ENCODE measurements at places on chromosomes 3 and 15.
A peak's percentile ranks its signal among the peaks of the same experiment; 100 is the strongest.

- no peak for DNase-seq
Measured at GRCh38 chr3:194579091-194579606, 54.1 kb downstream of the TMEM44 start.

- no peak for DNase-seq
Measured at GRCh38 chr15:96332637-96333121, 2.2 kb downstream of the NR2F2 start.

DNA sequence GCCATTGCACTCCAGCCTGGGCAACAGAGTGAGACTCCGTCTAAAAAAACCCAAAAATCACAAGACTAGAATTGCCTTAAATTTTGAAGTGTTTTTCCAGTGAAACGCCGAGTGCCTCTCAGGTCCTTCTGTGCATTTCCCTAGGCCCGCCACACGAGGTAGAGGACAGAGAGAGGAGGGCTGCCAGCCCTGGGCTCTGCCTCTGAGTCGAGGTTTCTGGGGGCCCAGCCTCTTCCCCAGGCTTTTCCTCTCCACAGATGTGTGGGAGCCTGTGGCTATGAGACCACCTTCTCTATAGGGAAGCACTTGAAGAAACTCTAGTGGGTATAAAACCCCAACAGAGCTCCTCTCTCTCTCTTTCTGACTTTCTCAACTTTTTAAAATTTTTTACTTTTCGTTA is 10.9 kb upstream of the EHD4 start:
- DNase-seq, result no peak

DNA sequence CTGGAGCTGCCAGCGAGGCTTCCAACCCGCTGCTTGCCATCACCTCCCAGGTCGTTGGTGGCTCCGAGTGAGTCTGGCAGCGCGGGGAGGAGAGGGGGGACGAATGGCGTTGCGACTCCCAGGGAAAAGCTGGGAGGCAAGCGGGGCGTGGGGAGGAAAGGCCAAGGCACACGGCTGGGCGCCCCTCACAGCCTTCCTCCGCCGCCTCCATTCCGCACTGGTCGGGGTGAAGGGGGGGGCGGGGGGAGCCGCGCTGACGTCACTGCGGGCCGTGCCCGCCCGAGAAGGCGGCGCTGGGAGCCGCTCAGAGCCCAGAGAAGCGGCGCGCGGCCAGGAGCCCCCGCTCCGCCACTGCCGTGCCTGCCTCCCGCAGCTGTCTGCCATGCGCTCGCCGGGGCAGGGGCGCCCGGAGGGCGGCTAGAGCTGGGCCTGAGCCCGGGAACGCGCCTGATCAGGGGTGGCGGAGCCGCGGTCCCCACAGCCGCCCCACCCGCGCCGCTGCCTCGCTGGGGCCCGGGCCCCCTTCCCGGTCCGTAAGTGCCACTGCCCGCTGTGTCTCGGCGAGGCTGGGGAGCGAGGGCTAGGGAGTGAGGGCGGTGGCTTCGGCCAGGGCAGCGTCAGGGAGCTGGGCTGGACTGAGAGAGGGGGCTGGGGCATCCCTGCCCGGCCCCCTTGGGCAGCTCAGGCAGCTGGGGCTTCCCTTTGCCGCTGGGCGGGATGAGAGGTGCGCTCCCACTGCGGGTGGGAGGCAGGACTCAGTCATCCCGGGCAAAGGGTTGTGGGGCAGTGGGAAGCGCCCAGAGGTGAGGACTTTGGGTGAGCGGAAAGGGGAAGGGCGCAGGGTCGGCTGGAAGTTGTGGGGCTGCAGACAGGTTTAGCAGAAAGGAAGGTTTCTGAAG is 27.8 kb upstream of the POLG start:
- peak; percentile 23 for DNase-seq

GRCh38 chr3:66335671-66336070 is 114.9 kb downstream of the SLC25A26 start:
- DNase-seq, result no peak

DNA sequence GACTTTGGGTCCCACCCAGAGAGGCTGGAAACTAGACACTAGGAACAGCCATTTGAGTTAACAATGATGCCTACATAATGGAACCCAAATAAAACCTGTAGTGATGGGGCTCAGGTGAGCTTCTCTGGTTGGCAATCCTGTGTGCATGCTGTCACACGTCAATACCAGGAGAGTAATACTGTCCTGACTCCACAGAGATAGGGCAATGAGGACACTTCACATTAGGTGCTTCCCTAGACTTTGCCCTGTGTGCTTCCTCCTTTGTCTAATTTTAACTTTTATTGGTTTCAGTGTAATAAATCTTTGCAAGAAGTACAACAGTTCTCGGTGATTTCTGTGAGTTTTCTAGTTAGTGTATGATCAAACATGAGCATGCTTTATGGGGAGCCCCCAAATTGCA is 281.8 kb upstream of the ARRDC4 start:
- no peak for DNase-seq

GRCh38 chr15:84634228-84634837 is 19.8 kb downstream of the WDR73 start:
- DNase-seq, result peak; percentile 22

DNA sequence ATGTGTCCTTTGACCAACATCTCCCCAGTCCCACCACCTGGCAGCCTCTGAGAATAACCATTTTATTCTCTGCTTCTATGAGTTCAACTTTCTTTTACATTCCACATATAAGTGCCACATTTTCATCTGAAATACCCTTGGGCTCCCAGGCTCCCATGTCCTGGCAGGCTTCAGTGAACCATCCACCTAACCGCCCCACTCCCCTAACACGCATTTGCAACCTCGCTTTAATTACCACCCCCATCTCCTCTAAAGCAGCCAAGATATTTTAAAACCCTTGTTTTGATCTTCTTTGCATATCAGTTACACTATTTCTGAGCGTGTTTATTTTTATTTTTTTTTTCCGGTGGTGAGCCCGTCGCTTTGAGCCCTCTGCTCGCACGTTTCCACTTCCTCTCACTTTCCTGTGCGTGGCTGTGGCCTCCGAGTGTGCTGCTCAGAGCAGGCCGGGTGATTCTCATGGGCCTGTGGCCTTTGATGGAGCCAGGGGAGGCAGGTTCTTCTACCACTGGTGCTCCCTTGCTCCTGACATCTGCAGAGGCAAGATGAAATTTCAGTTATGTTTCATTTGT is 195.4 kb upstream of the LPP start:
- DNase-seq, result peak; percentile 63

DNA sequence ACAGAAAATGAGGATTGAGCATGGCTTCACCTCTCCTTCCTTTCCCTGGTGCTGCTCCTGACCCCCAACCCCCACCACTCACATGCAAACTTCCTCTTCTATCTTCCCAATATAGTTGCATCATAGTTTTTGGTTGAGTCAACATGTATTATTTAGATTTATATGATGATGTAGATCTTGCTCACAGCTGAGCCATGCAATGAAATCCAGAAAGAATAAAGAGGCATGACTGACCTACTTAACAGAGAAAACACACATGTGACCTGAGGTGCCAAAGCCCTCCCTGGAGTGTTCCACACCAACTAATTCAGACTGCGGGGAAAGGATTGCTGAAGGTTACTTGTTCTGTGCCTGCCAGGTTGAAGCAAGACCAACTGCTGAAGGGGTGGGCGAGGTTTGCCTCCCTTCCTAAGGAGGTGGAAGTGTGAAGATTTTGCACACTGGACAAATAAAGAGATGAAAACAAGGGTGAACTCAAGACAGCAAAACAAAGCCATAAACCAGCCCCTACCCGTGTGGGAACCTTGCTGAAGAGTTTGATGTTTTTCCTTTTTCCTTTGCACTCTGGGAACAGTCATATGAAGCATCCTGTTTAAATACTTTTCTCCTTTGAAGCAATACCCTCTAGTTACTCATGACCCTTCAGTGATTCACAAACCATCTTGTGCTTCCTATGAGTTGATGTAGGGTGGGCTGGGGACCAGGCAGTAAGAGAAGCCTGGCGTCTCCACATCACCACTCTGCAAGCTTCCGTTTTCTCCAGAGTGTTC is 155.2 kb upstream of the UBE2E1 start:
- peak; percentile 25 for DNase-seq

DNA sequence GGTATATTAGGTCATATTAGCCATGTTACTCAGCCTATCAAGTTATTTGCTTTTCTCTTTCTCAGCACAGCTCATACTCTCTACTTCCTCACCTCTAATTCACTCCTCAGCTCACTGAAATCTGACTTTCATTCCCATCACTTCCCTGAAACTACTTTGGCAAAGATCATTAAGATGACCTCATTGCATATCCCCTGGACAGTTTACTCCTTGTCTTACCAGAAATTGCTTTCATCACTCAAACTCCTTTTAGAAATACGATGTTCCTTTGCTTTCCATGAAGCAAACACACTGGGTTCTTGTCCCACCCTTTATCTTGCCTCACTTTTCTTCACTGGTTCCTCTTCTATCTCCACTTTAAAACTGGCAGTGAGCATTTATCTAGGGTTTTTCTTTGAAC is 354.4 kb downstream of the TUSC7 start:
- DNase-seq, result no peak

- peak; percentile 15 for DNase-seq
Measured at GRCh38 chr3:57826245-57826951, 70.3 kb downstream of the SLMAP start.

- DNase-seq, result no peak
Measured at GRCh38 chr3:195195321-195196209, 75.4 kb downstream of the XXYLT1 start.

- DNase-seq, result no peak
Measured at GRCh38 chr3:114664006-114664405, 370.2 kb downstream of the TIGIT start.

GRCh38 chr3:45612918-45613602 is 18.5 kb downstream of the LIMD1 start:
- no peak for DNase-seq

GRCh38 chr15:82530006-82530405 is 10.3 kb downstream of the RPS17 start:
- no peak for DNase-seq

DNA sequence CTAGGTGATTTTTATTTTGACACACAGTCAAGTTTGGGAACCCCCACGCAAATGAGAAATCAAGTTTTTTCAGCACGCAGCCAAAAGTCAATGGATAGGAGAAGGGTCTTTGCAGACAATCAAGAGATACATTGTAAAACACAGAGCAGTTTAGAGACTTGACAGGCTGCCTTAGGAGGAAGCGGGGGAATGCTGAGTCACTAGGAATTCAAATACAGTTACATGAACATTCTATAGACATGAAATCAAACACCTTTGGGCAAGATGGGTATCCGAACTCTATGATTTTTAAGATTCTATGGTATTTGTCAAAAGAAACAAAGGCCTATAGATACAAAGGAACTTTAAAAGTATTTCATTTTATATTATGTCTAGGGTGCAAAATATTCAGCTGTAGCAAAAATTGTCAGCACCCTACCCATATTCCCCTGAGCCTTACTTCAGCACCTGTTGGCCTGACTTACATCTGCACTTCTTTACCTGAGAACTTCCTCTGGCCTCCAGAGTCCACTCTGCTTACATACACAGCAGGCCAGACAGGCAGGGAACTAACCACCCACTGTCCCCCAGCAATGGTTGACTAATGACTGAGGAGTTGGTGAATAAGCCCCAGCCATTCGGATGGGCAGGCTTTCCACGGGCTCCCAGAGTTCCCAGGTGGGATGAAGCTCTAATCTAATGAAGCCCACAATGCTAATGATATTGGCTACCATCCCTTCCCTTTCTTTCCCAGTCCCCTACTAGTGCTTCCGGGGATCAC is 289.3 kb upstream of the RORA start:
- DNase-seq, result no peak

- DNase-seq, result no peak
Measured at GRCh38 chr15:80743189-80743833, 35.9 kb upstream of the CEMIP start.

DNA sequence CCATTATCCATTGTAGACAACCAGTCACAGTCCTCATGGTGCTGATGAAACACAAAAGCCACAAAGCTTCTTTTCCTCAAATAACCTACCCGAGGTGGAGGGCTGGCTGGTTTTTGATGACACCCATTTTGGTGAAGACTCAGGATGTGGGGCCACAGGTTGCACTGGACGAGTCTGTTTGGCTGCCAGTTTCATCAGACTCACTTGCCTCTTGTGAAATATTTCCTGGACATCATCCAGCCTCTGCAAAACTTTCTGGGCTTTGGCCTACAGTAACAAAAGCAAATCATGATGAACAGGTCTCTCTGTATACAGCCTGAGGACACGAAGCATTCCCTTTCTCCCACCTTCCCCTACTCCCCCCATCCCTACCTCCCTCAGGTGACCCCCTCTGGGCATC is 42.2 kb downstream of the B3GNT5 start:
- no peak for DNase-seq

DNA sequence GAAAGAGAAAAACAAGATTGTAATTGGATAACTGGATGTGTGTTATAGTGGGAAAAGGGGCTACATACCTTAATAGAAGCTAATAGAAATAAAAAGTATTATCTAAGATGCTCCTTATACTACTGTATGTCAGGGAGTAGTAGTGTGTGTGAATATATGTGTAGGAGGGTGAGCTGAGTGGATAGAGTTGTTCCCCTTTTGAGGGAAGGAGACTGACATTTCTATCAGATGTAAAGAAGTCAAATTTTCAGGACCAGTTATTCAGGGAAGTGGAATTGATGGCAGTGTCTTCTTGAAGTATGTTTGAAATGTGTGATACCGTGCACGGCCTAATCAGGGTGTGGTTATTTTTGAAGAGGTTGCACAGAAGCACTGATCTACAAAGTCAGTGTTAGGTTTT is 49.1 kb downstream of the PCOLCE2 start:
- DNase-seq, result no peak

DNA sequence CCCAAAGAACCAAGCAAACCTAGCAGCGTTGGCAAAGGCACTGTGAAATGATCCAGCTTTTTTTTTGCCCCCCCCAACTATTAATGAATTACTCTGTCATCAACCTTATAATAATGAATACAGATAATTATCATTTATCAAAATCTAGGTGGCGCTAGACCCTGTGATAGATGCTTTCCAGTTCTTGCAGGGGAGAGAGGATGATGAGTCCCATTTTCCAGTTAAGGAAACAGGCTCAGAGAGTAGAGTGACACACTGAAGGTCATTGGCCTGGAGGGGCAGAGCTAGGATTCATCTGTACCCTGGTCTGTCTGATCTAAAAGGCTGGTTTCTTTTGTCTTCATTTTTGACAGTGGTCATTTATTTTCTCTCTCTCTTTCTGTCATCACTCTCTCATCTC is 5.0 kb downstream of the ACOX2 start:
- DNase-seq, result no peak

DNA sequence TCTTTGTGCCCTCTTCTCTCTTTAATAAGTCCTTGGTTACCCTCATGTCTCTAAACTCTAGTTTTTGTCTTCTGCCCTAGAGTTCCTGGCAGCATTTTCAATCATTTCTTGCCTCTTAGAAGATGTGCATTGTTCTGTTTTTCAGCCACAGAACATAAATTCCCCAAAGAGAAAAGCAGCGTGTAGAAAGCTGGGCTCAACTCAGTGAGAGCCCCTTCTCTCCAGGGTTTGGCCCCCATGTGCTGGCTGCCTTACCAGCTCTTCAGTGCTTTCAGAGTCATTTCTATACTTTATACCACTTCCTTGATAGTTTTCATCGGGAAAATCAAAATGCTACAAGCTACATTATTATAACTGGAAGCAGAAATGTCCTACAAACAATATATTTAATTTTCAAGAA is 369.1 kb upstream of the GRM7 start:
- DNase-seq, result no peak

All from CD4-positive, alpha-beta T cell treated with Interleukin-4 for 1 hour (primary cell).